ENCODE measurements at places on chromosomes 5 and 9.

GRCh38 chr5:178606269-178606668 lies 16.1 kb upstream of the COL23A1 start:
- no peak for DNase-seq

- no peak for DNase-seq
Measured at GRCh38 chr5:18772475-18772874, 1138.2 kb downstream of the TAF11L14 start.

DNA sequence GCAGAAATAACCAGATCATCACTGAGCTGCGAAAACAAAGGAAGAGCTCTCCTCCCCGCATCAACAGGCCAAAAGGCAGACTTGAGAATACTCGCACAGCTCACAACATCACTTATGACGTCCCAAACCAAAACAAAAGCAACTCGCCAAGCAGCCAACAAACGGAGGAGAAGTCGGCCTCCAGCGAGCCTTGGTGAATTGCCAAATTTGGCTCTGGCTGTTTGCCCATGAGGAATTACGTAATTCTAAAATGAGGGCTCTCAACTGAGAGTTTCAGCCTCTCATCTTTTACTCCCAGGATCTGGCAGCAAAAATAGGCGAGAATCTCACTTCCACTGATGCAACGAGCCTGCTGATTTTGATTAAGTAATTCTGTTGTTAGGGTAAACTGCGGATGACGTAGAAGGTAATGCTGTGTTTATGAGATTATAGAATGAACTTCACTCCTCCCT lies 51.7 kb upstream of the SEMA6A start:
- peak; percentile 93 for DNase-seq

DNA sequence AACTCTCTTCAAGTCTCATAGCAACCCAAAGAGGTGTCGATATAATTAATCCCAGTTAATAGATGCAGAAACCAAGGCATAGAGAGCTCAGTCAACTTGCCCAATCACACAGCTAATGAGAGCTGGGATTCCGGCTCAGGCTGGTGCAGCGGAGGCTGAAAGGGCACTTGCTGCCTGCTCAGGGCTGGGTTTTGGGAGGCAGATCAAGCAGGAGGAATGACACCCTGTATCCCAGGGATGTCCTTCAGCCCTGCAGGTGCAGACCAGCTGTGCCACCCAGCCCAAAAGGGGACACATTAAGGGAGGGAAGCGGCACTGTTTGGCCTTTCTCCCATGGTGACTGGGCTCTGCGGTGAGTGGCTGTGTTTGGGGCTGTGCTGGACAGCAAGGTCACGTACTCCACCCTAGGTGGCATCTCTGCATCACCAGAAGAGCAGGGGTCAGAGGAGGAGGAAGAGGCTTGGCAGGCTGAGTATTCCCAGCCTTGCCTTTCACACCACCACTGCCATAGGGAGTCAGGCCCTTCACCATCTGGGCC lies 124.1 kb downstream of the MVB12B start:
- no peak for DNase-seq

- no peak for DNase-seq
Measured at GRCh38 chr9:86181379-86182315, 77.8 kb downstream of the C9orf153 start.
